Right renal cortex interstitium (tissue), 3 donors: ENCODE measurements at places on chromosomes 7 and 10. TPM values are rescaled to one million over a fixed set of nuclear protein-coding genes. Genes with fewer than 3 reads are reported as not detected.

DNA sequence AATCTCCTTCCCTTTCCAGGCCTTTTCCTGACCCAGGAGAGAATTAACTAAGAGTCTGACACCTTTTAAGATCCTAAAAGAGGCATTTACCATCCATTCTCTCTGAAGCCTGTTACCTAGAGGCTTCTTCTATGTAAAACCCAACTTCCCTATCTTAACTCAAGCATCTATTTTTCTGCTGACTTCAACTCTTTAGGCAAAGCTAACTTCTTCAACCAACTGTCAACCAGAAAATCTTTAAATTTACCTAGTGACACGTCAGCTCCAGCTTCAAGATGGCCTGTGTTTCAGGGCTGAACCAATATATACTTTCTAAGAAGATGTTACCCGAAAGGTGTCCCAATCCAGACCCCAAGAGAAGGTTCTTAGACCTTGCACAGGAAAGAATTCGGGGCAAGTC, 492.3 kb upstream of the AUTS2 start:
- no peak for DNase-seq

DNA sequence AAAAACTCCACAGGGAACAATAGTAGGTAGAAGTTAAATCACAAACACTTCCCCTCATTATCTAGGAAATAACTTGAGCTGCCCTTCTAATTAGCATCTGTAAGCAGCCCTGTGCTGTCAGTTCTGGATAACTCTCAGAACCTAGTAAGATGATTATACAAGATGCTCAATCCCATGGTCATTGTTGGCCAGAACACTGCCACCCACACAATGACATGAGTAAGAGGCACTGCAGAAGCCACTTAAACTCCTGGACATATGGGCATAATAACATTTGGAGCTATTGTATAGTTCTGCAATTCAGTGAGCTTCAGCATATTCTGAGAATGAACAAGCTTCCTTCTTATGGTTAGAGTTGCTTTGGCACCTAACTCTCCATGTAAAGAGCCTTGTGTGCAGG, 153.8 kb downstream of the PLPP4 start:
- DNase-seq = no peak

DNA sequence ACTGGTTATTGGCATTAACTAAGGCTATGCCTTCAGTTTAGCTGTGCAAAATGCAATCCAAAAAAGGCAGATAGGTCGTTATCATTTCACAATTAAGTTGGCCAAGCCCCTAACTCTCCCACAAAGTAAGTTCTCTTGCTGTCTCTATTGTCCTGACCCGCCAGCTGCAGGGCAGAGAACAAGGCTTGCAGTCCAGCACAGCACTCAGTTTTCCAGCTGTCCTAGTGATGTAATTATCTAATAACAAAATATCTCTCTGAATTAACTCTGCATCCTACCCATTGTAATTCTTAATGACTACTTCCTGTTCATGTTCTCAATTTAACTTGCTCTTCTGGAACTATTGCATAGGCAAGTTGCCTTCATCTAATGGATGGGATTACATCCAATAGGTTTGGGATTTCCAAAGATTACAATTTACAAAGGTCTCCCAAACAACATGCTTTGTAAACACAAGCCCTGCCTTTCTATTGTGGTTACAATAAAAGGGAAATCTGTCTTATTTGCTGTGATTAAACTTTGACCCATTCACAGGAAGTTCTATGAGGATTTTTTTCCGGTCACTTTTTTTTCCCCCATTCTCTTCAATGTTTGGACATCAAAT, 55.2 kb downstream of the CDK6 start:
- DNase-seq = no peak

DNA sequence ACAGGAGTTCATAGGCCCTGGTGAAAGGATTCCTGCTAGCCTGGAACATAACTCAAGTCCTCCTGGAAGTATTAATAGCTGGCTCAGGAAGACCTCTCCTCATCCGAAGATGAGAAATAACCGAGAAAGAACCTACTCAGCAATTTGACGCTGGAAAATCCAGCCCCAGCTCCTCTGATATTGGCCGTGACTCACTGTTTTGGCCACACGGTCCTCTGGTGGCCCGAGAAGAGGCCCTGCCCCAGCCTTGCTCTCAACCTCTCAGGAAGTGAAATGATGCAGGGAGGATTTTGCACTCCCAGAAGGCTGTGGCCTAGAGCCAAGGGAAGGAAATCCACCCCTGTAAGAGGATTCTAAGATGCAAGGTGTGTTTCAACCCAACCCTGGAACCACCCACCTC, 121.6 kb downstream of the MTPAP start:
- no peak for DNase-seq

DNA sequence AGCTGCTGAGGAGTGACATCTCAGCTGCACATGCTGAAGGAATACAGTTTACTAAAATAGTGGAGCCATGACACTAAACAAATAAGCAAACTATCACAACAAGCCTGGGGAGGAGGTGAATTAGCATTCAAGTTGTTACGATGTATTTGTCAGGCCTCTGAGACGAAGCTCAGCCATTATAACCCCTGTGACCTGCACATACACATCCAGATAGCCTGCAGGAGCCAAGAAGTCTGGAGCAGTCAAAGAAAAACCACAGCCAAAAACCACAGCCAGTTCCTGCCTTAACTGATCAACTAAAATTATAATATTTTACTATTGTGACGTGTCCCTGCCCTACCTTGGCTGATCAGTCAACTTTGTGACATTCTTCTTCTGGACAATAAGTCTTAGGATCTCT, 68.6 kb downstream of the NSUN6 start:
- no peak for DNase-seq

GRCh38 chr7:23558303-23558702, 26.5 kb upstream of the TRA2A start:
- DNase-seq = no peak

GRCh38 chr7:142776206-142776844, 5.6 kb downstream of the PRSS2 start:
- no peak for DNase-seq

DNA sequence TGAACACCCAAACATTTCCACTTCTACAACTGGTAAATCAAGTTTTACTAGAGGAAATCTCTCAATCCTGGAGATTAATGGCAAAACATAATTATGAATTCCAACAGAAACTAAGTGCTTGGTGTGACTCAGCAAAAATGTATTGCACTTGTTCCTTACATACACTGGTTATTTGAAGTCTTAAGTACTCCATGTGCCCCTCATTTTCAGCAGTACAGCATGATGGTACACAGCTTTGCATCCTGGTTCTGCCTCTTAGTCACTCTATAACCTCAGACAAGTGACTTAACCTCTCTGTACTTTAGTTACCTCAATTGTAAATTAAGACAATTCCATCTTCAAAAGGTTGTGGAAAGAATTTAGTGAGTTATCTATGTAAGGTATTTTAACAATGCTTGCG, 12.9 kb downstream of the SLC16A12 start:
- no peak for DNase-seq

DNA sequence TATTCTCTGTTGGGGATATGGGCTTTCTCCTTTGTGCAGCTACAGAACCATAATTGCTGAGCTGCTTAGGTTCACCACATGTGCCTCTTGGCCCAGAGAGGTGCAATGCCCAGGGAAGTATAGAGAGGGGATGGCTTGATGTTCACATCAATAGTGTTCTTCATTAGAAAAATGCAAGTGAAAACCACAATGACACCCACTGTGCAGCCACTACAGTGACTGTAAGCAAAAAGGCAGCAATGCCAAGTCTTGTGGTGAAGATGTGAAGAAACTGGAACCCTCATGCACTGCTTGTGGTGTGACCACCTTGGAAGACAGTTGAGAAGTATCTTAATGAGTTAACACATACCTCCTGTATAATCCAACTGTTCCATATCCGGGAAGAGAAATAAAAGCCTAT, 318.9 kb upstream of the ZMIZ1 start:
- no peak for DNase-seq

DNA sequence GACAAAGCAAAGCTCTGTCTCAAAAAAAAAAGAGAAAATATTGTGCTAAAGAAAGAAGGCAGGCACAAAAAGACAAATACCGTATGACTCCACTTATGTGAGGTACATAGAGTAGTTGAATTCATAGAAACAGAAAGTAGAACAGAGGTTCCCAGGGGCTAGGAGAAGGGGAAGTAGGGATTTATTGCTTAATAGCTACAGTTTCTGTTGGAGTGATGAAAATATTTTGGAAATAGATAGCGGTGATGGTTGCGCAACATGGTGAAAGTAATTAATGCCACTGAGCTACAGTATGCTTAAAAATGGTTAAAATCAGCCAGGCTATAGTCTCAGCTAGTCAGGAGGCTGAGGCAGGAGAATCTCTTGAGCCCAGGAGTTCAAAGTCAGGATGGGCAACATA, 18.5 kb upstream of the NPFFR1 start:
- no peak for DNase-seq

GRCh38 chr10:116184512-116184794, 88.6 kb downstream of the GFRA1 start:
- no peak for DNase-seq

- no peak for DNase-seq
Observed at GRCh38 chr10:127984945-127985344, 78.0 kb downstream of the PTPRE start.

- no peak for DNase-seq
Observed at GRCh38 chr7:111835066-111835465, 272.8 kb upstream of the IMMP2L start.

DNA sequence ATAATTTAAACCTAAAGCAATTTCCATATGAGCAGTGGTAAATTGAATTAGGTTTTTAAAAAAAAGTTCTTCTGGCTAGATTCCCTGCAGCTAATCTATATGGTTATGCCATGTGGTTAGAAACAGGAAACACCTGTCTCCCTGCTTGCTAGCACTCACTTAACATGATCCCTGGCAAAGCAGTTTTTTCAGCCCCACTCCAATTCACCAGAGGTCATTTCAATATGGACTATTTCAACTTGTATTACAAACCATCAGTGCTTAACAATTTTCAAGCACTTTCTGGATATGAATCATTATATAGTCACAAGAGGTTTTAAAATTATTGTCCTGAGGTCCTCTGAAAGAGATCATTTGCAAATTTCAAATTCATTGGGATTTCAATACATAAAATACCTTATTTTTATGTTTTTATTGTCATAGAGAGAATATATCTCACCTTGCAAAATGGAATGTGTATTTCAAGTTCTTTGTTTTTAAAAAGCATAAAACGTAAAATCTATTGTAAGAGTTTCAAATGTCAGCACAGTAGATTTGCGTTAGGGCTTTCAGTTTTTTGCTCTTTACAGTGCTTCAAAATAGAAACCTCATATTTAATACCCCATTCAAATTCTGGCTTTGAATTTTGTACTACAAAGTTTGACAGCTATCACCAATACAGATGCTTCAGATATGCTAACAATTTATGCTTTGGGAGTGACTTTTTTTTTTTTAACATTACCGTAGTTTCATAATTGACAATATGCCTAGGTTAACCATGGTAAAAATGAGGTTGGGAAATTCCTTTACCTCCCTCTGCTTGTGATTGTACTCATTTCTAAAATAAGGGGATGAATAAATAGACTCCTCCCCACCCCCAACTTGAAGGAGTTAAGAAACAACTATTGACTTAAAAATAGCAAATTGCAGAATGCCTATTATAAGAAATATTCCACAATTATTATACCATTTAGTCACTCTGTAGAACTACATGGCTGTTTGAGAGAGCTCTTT, 117.5 kb upstream of the HGF start:
- no peak for DNase-seq

GRCh38 chr7:154416714-154417113, 364.5 kb downstream of the DPP6 start:
- DNase-seq = no peak

GRCh38 chr7:44391171-44391570, 65.8 kb upstream of the CAMK2B start:
- no peak for DNase-seq

DNA sequence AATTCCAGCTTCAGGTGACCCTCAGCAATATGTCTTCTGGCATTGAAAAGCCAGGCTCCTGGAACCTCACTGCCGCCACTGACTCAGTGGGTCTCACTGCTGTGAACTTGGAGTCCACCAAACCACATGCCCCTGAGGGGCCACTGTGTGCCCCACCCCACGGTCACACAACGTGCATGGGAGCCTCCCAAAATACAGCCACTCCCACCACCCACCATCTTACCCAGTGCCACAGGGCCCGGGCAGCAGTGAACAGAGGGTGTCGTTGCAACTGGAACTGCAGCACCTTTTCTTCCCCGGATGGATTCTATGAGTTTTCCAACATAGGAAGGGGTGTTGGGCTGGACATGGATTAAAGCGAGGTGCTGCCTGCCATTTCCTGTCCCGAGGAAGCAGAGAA, 60.1 kb downstream of the ASB13 start:
- DNase-seq = no peak

- no peak for DNase-seq
Observed at GRCh38 chr10:87500646-87501048, 4.0 kb upstream of the MINPP1 start.

DNA sequence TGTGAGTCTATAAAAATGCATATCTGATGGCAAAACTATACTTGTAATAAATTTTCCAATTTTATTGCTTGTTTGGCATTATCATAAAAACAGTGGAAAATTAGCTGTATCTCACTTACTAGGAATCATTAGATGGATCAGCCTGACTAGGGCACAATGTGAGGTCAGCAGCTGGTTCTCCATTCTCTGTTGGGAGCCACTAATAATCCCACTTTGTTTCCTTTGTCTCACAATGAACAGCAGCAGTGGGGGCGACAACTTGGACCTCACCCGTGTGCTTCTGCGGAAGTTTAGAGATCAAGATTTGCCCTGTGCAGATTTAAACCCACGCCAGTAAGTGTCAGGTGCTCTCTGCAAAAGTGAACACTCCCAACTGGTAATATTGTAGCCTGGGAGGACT, 295.5 kb downstream of the ABCA13 start:
- DNase-seq = no peak

Gene CNNM1
- 1.9 TPM for polyA plus RNA-seq

Gene C10orf53
- not detected for polyA plus RNA-seq

Gene AQP1
- polyA plus RNA-seq = 183 TPM

Gene CYP3A7
- polyA plus RNA-seq = 0.46 TPM

Gene LEP
- 0.42 TPM for polyA plus RNA-seq

Gene TEX36
- not detected for polyA plus RNA-seq

Gene MYH16
- not detected for polyA plus RNA-seq

Gene SEMA4G
- polyA plus RNA-seq = 43.6 TPM
